SK-N-MC (cell line): ENCODE measurements at places on chromosomes 4 and X.

GRCh38 chrX:80765220-80765625, 44.5 kb downstream of the BRWD3 start:
- no peak for DNase-seq

GRCh38 chrX:153830640-153831428, 490 bp upstream of the PDZD4 start:
- no peak for DNase-seq

DNA sequence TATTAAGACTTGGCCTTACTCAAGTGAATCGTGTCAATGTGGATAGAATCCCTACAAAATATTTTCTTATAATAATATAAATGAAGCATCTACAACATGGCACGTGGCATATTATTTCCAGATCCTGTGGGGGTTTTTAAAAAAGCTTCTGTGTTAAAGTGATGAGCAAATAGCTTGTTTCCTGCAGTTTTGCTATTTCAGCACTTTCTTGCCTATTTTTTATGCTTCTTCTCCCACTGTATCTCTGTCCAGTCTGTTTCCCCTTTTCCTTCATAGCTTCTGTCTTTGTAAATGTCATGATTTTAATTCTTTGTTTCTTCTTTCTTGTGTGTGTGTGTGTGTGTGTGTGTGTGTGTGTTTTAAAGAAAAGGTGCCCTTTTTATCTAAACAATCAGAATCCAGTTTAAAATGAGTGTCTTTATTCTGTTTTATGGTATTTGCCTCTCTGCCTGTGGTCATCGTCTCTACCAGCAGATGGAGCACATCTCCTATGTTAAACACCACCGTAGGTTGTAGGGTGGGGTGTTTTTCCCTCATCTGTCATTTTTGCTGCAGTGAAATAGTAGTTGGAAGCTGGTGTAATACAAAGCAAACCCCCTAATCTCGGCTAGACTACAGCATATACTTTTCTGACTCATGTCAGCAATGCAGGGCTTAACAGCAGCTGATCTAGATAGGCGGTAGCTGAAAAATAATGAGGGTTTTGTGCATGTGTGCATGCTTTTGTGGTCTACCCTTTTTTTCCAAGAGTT, 33.1 kb downstream of the FTHL17 start:
- DNase-seq: no peak

DNA sequence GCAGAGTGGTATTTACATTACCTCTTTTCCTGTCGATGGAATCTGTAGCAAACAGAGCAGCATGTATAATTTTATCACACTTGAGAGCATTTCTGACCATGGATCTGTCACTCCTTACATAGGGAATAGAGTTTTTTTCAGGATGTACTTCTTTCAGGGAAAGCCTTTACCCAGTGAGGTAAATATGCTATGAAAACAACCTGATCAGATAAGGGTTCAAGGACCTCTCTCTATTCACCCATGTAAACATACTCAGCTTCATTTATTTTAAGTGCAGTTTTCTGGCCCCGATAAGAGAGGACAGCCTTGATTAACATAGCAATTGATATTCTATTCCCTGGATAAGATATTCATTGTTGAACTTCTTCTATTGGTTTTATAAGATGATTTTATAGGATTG, 87.3 kb upstream of the ESX1 start:
- no peak for DNase-seq

DNA sequence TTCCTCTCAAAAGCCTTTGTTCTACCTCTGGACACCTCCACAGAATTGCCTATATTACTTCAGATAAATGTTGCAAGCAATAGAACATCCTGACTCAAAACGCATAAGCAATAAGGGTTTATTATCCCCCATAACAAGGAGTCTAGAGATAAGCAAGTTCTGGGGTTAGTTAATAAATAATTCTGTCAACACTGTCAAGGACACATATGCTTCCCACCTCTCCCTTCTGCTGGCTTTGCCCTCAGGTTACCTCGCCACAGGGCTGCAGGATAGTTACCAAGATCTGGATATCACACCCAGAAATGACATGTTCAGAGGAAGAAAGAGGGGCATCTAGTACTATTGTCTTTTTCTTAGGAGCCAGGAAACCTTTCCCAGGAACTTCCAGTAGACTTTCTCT, 14.0 kb upstream of the DUSP21 start:
- DNase-seq: no peak

- no peak for DNase-seq
These were observed 64.8 kb downstream of the TBC1D9 start for GRCh38 chr4:140691369-140691768.

DNA sequence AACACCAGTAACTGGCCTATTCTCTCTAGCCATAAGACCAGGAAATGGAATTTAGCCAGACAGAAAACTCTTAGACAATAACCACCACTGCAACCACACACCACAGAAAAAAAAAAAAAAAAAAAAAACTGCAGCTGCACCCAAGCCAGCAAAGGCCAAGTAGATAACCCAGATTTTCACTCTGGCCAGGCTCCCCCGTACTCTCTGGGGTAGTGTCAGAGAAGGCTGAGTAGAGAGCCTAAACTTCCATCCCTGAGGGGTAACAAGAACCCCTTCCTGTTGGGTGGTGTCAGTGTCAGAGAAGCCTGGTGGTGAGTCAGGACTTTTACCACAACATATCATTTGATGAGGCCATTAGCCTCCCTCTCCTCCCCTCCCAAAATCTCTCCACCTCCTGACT, 5.6 kb upstream of the DLG3 start:
- no peak for DNase-seq

DNA sequence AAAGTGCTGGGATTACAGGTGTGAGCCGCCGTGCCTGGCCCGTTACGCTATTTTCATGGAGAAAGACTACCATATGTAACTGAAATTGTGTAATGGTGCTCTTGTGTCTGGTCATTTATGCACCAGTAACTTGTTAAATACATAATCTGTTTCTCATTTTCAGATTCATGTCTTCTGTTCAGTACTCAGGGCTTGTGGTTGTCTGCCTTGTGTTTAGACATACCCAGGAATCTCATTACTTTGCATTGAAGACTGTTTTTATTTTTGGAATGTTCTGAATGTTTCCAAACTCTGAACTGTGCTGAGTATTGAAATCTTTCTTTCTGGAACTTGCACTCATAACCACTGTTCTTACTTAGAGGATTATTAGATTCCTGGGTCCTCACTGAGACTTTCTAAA, 52.8 kb downstream of the PDLIM5 start:
- no peak for DNase-seq

- no peak for DNase-seq
These were observed 62.5 kb upstream of the IRF2 start for GRCh38 chr4:184536881-184537248.

GRCh38 chrX:86724277-86724676, 576.0 kb downstream of the DACH2 start:
- no peak for DNase-seq

GRCh38 chrX:37776987-37777325, 2.9 kb upstream of the CYBB start:
- no peak for DNase-seq

- no peak for DNase-seq
These were observed 19.3 kb upstream of the PRSS48 start for GRCh38 chr4:151257704-151258103.

GRCh38 chr4:39933671-39934590, 43.8 kb downstream of the PDS5A start:
- peak; percentile 50 for DNase-seq

- no peak for DNase-seq
These were observed 193.0 kb downstream of the MGST2 start for GRCh38 chr4:139858436-139859205.

- DNase-seq: no peak
These were observed 113.7 kb downstream of the CHRNA9 start for GRCh38 chr4:40448875-40449274.

DNA sequence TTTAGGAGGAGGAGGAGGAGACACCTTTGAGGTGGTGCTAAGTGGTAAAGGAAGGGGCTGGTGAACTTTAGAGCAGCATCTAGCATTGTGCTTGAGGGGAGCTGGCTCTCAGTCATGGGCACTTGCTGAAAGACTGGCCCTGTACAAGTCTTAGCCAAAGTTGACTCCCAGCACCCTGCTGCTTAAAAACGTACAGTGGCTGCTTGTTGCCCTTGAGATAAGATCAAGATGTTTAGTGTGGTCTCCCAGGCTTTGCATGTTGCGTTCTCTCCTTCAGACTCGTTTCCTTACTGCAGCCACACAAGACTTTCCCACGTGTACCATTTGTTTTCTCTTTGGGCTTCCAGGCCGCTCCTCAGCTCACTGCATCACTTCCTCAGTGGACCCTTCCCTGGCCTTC, 1.8 kb downstream of the MED28 start:
- no peak for DNase-seq

DNA sequence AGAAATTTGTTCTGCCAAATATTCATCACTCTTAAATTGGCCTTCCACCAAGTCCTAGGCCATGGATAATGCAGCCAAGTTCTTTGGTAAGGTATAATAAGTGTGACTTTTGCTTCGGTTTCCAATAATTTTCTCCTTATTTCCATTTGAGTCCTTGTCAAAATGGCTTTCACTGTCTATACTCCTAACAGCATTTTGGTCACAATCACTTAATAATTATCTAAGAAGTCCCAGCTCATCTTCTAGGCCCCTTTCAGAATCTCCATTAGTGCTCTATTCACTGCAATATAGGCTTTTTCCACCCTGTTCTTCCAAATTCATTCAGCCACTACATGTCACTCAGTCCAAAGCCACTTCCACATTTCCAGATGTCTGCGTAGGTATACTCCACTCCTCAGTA, 51.0 kb upstream of the SPIN4 start:
- no peak for DNase-seq

DNA sequence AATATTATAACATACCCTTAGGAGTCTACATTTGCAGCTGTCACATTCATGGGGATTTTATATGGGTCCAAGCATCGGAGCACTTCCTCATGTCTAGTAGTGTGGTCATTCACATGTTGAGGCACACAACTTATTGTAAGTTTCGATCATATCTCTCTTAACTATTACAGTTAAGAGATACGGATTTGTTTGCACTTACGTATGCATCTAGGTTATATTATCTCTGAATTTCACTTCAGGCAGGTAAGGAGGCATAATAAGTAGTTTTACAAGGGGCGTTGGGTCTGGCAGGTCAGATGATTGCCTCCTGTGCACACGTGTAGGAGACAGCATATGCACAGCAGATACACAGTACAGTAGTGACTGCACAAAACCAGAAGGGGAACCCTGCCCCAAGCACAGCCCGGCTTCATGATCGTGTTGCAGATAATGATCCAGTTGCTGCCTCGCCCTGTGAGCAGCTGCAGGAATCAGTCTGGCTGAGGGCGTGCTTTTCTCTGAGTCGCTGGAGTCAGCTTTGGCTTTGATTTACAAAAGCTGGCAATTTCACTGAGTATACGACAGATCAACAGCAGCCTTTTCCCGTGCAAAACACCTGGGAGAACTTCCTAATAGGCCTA, 302.9 kb upstream of the GATB start:
- no peak for DNase-seq

- no peak for DNase-seq
These were observed 57.9 kb downstream of the COX18 start for GRCh38 chr4:73011629-73011985.

DNA sequence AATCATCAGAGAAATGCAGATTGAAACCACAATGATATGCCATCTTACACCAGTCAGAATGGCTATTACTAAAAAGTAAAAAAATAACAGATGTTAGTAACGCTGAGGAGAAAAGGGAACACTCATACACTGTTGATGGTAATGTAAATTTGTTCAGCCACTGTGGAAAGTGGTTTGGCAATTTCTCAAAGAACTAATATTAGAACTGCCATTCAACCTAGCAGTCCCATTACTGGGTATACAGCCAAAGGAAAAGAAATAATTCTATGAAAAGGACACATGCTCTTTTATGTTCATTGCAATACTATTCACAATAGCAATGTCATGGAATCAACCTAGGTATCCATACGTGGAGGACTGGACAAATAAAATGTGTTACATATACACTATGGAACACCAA, 566.3 kb downstream of the STPG2 start:
- DNase-seq: no peak

GRCh38 chr4:168673476-168673875, 176.6 kb downstream of the PALLD start:
- no peak for DNase-seq

DNA sequence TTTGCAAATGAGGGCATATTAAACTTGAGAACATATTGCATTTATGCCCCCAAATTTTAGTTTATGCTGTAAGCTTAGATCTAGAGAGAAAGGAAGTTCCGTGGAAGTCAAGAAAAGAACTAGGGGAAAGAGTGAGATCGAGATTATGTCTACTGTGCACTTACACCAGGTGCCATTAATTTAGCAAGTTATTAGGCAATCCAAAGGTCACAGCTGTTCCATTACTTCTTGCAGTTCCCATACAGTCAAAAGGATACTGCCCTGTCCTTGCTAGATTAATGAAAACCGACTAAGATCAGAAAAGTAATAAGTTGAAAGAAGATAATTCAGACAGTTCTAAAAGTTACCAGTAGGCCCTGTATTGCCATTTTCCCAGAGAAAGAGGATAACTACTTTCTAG, 49.3 kb upstream of the SLC7A11 start:
- no peak for DNase-seq

DNA sequence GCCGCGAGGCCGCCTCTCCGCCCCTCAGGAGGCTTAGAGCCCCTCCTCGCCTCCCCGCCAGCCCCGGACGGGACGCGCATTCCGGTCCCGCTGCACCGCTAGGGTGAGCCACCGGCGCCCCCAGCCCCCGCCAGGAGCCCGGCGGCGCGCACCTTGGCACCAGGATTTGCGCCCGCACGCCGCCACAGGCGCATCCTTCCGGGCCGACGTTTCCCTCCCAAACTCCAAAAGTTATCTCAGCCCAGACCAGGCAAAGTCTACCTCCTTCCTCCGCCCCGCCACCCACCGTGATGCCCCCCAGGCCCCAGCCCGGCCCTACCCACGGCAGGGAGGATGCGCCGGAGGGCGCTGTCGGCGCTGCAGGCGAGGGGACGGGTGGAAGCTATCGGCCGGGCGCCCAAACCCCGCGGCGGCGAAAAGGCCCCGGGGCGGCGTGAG, 538 bp downstream of the SCML2 start:
- DNase-seq: no peak
